Spleen (tissue), 13 donors: ENCODE measurements at places on chromosomes 5 and 9. TPM values are rescaled to one million over a fixed set of nuclear protein-coding genes. Genes with fewer than 3 reads are reported as not detected.

Gene MSMP
- not detected for total RNA-seq

Gene LRRC14B
- not detected for total RNA-seq

GRCh38 chr5:145464171-145464570 is 371.0 kb downstream of the PRELID2 start:
- no peaks in the 10 kb centered on the region for H3K36me3 ChIP-seq
- H3K27me3 ChIP-seq = no peaks in the 10 kb centered on the region
- no peak overlapping the region for H3K4me3 ChIP-seq
- H3K27ac ChIP-seq = no peak overlapping the region
- DNase-seq = no peak
- H3K4me1 ChIP-seq = no peaks in the 10 kb centered on the region

DNA sequence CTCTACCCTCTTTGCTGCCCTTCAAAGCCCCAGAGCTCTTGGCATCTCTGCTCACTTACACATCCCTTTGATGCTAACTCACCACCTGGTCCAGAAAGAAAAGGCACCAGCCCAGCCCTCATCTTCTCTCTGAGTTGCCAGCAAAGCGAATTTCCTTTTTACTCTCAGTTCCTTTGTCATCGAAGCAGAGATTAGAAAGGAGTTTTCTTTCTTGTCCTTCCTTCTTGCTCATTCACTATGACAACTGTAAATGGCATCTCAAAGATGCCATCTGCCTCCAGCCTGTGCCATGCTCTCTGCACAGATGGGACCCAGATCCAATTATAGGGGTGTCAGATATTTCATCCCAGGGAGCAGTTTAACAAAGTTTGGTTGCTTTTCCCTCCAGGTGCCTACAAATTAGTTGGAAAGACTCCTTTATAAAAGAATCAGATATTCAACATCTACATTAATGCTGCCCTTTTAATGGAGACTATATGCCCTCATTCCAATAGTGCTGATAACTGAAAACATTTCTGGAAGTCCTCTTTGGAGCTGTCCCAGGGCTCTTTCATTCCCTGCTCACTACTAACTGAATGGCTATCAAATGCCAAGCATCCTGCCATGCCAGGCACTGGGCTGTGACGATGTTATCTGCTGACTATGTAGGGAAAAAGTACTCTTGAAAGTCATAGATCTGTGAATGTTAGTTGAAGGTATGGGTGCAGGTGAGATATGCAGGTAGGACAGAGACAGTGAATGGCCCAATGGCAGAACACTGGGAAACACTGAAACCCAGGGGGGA is 58.9 kb downstream of the SUSD1 start:
- no peaks in the 10 kb centered on the region for H3K4me1 ChIP-seq
- H3K4me3 ChIP-seq = no peak overlapping the region
- no peak overlapping the region for H3K27ac ChIP-seq

- no peaks in the 10 kb centered on the region for H3K36me3 ChIP-seq
- H3K27ac ChIP-seq = no peak overlapping the region
- no peak overlapping the region for H3K4me3 ChIP-seq
- DNase-seq = no peak
- no peaks in the 10 kb centered on the region for H3K4me1 ChIP-seq
- H3K27me3 ChIP-seq = no peaks in the 10 kb centered on the region
These were observed 205.5 kb upstream of the PTGER4 start for GRCh38 chr5:40474250-40474649.

DNA sequence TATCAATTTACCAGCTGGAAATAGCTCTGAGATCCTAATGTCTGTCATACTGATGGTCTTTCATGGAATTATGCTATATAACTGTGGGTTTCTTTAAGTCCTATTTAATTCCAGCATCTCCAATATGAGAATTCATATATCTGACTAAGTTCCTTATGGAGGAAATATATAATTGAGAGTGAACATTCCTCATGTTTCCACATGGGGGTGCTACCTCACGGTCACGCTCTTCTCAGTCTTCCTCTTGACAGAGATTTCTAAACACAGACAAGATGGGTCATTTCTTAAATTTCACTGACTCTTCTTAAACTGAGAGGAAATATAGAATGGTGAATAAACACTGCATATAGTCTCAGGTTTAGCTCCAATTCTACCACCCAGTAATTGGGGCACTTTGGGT is 212.1 kb downstream of the SLF1 start:
- no peaks in the 10 kb centered on the region for H3K27me3 ChIP-seq
- no peaks in the 10 kb centered on the region for H3K4me1 ChIP-seq
- peaks cover 32% of the 10 kb centered on the region for H3K36me3 ChIP-seq
- H3K4me3 ChIP-seq = no peak overlapping the region
- H3K27ac ChIP-seq = no peak overlapping the region

DNA sequence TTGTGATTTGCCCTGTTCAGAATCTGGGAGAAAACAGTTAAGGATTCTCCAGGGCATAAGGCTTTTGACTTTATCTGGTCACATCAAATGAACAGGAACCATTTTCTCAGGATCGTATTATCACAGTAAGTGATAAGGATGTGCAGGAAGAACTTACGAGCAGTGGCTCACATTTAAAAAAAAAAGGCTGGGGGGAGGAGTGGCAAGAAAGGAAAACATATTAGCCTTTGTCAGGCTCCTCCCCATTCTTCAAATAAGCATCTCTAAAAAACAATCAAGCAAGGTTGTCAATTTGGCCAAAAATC is 234.3 kb upstream of the TMEM161B start:
- H3K4me1 ChIP-seq = peaks cover 15% of the 10 kb centered on the region
- H3K36me3 ChIP-seq = no peaks in the 10 kb centered on the region
- no peak for DNase-seq
- H3K27me3 ChIP-seq = no peaks in the 10 kb centered on the region
- H3K27ac ChIP-seq = peak overlapping the region; percentile 71

DNA sequence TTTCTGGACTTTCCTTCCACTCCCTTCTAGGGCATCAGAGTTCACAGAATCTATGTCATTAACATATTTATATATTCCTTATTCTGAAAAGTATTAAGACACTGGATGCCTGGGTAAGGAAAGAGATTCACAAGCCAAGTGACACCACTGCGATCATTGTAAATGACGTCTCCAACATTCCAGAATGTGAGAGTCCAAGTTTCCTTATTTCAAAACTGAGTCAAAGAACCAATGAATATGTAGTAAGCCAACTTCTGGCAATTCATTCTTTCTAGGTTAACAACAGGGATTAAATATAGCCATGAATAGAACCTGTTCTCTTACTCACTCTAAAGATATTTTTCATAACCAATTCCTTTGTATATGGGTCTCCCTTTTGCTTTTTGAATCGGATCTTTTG is 18.1 kb downstream of the RAI14 start:
- no peak overlapping the region for H3K4me3 ChIP-seq
- H3K4me1 ChIP-seq = no peaks in the 10 kb centered on the region
- no peak for DNase-seq
- no peaks in the 10 kb centered on the region for H3K36me3 ChIP-seq
- no peaks in the 10 kb centered on the region for H3K27me3 ChIP-seq

GRCh38 chr9:123771690-123772089 is 158.2 kb downstream of the DENND1A start:
- no peaks in the 10 kb centered on the region for H3K36me3 ChIP-seq
- no peak for DNase-seq
- H3K27me3 ChIP-seq = no peaks in the 10 kb centered on the region
- H3K27ac ChIP-seq = no peak overlapping the region

DNA sequence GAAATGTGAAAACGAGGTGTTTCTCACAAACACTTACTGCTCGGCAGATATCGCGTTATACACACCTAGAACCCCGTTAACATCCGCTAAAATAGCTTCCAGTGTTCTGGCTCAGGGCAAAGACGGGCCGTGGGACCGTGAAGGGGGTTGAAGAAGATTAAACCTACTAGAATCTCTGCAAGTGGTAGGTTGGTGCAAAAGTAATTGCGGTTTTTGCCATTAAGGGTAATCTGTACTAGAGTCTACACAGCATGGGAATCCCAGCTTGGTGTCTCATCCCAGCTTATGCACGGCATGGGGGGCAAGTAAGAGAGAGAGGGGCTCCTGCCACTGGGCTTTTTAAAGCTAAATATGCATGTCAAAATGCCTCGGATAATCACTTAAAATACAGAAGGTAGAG is 43.9 kb downstream of the HRH2 start:
- H3K4me3 ChIP-seq = no peak overlapping the region
- no peak overlapping the region for H3K27ac ChIP-seq
- H3K27me3 ChIP-seq = no peaks in the 10 kb centered on the region
- H3K4me1 ChIP-seq = peaks cover 1% of the 10 kb centered on the region

- no peak overlapping the region for H3K4me3 ChIP-seq
- H3K27ac ChIP-seq = no peak overlapping the region
- no peaks in the 10 kb centered on the region for H3K27me3 ChIP-seq
These were observed 11.8 kb upstream of the ZDHHC11 start for GRCh38 chr5:862367-863243.
